ENCODE measurements at places on chromosomes 12 and 14.

- no peak for DNase-seq
Observed at GRCh38 chr14:97489750-97490149, 692.6 kb downstream of the VRK1 start.

GRCh38 chr12:89276860-89277259 lies 75.4 kb downstream of the DUSP6 start:
- no peak for DNase-seq

GRCh38 chr14:63761351-63762117 lies 33.7 kb upstream of the SGPP1 start:
- no peak for DNase-seq

DNA sequence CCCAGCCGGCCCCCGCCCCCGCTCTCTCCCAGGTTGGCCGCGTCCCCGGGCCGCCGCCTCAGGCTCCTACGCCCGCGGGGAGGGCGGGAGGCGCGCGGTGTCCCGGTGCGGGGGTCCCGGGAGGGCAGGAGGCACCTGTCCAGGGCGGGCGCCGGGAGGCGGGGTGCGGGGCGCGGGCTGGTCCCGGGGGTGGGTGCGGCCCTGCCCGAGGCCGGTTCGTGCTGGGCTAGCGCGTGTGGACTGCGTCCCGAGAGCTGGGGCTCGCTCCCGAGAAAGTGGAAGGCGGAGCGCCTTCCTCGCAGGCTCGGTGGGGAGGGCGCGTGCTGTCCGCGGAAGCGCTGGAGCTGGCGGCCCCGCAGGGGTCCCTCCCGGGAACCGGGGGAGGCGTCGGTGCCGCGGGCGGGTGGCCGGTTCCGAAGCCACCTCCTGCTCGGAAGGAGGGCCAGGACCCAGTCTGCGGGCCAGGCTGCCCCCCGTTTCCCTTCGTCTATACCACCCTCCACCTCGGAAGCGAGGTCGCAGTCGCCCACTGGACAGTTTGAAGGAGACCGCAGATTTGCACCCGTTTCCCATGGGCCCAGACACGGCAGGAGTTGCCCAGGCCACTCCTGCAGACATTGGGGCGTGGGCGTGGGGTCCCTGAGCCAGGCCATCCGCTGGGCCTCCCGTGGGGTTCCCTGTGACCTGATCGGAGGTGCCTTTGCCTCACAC lies 636 bp downstream of the ZFYVE21 start:
- peak; percentile 20 for DNase-seq

GRCh38 chr12:96434107-96434506 lies 33.9 kb upstream of the CDK17 start:
- DNase-seq = peak; percentile 70

GRCh38 chr12:2151391-2151790 lies 98.6 kb downstream of the CACNA1C start:
- no peak for DNase-seq

DNA sequence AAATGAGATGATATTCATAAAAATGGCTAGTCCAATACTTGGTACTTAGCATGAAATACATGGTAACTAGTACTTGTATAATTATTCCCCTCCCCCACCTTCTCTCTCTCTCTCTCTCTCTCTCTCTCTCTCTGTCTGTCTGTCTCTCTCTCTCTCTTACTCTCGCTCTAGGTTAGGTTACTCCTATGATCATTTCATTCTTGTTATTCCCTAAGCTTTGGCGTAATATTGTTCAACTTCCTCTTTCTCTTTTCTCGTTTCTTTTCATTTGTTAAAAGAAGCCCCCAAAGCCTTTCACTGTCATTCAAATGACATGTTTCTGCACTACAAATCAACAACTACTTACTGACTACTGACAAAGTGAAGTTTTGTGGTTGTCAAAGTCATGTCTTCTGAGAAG lies 89.8 kb downstream of the GRIP1 start:
- DNase-seq = no peak

DNA sequence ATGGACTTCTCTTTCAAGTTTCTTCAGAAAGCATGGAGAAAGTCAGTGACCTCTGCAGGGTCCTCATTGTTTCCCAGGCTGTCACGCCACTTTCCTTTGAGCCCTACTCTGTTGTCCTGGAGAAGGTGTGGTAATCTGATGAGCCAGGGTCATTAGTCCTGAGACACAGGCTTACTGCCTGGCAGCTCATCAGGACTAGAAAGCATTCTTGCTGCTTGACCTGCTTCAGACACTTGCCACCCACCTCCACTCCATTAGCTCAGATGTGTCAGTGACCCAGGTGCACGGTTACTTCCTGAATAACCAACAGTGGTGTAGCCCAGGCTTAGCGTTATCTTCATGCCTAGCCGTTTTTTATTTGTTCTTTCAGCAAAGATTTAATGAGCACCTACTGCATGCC lies 93.9 kb downstream of the FGD4 start:
- DNase-seq = no peak
